Naive thymus-derived CD4-positive, alpha-beta T cell (primary cell): ENCODE measurements at places on chromosomes 2 and 18. TPM values are rescaled to one million over a fixed set of nuclear protein-coding genes. Genes with fewer than 3 reads are reported as not detected.

DNA sequence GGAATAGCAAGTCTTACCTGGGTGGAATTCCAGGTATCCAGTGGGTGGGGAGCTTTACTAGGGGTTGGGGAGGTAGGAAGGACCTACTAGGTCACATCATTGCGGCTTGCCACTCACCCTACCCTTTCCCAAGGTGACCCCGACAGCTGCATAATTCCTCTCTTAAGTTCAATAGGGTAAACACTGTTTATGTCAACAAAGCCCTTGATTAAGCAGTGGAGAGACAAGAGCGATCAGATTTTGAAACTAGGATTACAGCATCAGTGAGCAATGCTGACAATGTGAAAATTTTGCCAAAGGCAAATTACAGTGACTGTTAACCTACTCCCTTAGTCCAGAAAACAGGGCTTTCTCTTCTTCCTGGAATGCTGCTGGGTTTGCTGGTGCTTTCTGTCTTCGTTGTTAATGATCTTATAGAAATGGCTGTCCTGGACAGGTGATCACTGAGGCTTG is 14.5 kb downstream of the SLC19A3 start:
- no peak for DNase-seq
- H3K27me3 ChIP-seq = no peaks in the 10 kb centered on the region
- H3K36me3 ChIP-seq = no peaks in the 10 kb centered on the region
- no peak overlapping the region for H3K4me3 ChIP-seq
- no peaks in the 10 kb centered on the region for H3K4me1 ChIP-seq

Gene NDC80
- 3.0 TPM for total RNA-seq

- H3K4me3 ChIP-seq = no peak overlapping the region
- no peaks in the 10 kb centered on the region for H3K4me1 ChIP-seq
- H3K36me3 ChIP-seq = no peaks in the 10 kb centered on the region
- H3K27me3 ChIP-seq = no peaks in the 10 kb centered on the region
- no peak overlapping the region for H3K27ac ChIP-seq
- DNase-seq = no peak
Observed at GRCh38 chr2:187003038-187003554, 154.1 kb upstream of the ZSWIM2 start.

GRCh38 chr2:70850925-70851324 is 15.3 kb upstream of the CD207 start:
- DNase-seq = no peak
- no peak overlapping the region for H3K4me3 ChIP-seq
- no peak overlapping the region for H3K27ac ChIP-seq
- H3K36me3 ChIP-seq = no peaks in the 10 kb centered on the region

GRCh38 chr18:53991202-53991601 is 233.3 kb downstream of the MBD2 start:
- no peak overlapping the region for H3K4me3 ChIP-seq
- H3K36me3 ChIP-seq = no peaks in the 10 kb centered on the region
- H3K27me3 ChIP-seq = no peaks in the 10 kb centered on the region
- no peak for DNase-seq
- no peaks in the 10 kb centered on the region for H3K4me1 ChIP-seq

Gene SNTG2
- total RNA-seq = 4.9 TPM

GRCh38 chr2:203914546-203915182 is 21.9 kb upstream of the ICOS start:
- H3K4me1 ChIP-seq = peaks cover 3% of the 10 kb centered on the region
- no peak for DNase-seq
- no peaks in the 10 kb centered on the region for H3K27me3 ChIP-seq
- H3K27ac ChIP-seq = no peak overlapping the region
